ENCODE measurements at places on chromosomes 6 and 20. TPM values are rescaled to one million over a fixed set of nuclear protein-coding genes. Genes with fewer than 3 reads are reported as not detected.
A peak's percentile ranks its signal among the peaks of the same experiment; 100 is the strongest.

DNA sequence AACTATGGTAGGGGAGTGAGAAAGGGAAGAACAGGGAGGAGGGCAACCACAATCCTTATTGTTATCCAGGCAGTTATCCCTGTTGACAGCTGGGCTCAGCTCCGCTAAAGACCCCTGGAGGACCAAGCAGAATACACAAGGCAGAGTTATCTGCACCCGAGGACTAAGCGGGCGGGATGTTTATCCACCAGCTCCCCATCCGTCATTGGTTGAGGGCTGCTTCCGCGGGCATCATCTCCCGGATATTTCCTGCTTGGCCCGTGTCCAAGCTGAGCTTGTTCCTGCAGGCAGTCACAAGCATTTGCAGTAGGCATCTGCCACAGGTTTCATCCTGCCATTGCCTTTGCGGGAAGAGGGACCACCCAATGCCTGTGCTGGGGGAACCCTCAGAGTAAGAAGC, 102.1 kb downstream of the DLGAP4 start:
- DNase-seq, result no peak

GRCh38 chr20:1212023-1212422, 8.8 kb downstream of the C20orf202 start:
- DNase-seq, result no peak

DNA sequence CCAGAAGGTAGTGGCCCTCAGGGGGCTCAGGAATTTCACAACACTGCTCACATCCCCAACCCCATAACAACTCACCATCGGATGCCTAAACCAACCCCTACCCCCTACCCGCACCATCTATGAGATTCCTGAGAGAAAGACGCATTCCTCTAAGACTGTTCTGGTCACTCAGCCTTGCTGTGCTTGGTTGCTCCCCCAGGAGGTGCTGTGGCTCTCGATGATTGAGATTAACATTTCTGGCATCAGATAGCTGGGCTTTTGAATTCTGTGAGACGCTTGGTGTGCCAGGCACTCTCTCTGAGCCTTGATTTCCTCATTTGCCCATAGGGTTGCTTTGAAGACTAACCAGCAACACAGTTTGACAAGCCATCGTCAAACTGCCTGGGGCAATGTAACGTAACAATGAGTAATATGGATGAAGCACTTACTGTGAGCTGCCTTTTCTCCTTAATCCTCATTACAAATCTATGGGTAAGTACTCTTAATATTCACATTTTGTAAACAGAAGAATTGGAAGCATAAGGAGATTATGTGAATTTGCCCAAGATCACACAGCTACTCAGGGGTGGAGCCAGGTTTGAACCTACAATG, 978 bp downstream of the WFDC6 start:
- DNase-seq, result no peak

DNA sequence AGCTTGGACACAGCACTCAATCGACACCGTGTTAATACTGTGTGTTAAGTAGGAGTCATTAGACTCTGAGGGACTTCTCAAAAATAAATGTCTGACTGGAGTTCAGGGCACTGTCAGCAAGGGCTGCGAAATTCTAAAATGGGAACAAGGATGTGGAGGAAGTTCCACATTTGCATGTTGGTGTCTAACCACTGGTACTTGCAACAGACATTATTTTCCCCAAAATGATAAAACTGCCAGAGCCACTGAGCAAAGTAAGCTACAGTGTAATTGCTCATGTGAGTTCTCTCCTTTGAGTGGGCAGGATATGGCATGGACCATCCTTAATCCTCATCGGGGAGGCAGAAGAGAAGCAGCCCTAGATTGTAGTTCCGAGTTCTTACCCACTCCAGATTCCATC, 215.9 kb downstream of the SLC24A3 start:
- DNase-seq, result no peak

Gene TSPO2
- not detected for total RNA-seq

- DNase-seq, result peak; percentile 80
Observed at GRCh38 chr6:22145823-22146677, 150.8 kb downstream of the PRL start.

DNA sequence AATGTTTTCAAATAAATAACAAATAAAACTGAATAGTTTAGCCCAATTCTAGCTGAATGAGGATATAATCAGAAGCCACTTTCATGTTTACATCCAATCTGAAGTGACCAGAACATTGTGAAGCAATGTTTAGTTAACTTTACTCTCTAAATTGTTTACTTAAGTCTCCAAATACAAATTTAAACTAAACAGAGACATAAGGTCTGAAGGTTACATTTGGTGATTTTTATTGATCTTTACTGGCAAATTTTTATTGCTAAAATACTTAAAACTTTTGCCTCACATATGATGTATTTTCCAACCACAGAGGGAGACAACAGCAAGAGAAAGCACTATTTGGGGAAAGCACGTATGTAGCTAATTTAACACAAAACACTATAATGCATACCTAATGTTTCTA, 106.8 kb upstream of the THEMIS start:
- no peak for DNase-seq

DNA sequence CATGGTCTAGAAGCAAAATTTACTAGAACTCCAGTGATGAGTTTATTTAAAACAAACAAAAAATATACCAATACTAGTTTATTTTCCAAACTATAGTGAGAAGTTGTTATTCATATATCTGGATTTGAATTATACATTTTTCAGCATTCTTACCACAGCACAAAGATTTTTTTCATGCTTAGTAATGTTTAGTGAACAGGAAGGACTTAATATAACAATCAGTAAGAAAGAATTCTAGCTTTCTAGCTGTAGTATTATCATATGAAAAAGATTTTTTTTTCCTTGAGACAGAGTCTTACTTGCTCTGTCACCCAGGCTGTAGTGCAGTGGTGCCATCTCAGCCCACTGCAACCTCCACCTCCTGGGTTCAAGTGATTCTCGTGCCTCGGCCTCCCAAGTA, 13.8 kb downstream of the MARCKS start:
- DNase-seq, result no peak

Gene XKR7
- total RNA-seq, result 0.17 TPM

DNA sequence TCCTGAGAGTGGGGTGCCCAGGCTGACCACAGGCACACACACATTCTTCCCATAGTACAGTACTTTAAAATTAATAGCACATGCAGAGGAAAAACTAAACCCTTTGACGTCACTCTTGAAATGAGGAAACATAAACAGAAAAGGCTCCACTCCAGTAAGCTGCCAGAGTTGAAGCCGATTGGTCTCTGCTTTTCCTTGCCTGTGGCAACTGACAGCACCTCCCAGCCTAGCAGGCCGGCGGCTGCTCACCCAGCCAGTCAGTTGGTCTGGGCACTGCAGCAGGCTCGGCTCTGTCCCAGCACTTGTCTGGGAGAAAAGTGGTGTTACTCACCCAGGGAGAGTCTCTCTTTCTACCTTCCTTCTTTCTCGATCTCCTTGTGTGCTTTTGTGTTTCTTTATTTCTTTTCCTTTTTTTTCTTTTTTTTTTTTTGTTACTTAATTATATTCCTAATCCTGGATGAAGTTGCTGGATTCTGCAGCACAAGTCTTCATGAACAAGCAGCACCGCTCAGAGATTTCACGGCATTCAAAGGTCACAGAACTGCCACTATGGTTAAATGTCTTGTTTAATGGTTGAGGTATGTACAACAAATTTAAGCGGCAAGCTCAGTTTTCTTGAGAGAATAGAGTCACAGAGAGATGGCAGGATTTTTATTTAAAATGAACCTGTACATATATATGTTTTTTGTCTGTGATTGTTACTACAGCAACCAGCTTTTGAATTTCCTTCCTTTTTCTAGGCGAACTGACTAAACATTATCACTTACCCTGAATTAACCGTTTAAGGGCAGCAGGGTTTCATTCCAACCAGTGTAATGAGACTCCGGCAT, at the start of gene PDE7B:
TSS of gene PDE7B (plus strand) at position 260 of the 830 bp plus-strand sequence.
- DNase-seq, result peak; percentile 95

Gene CLIC5
- total RNA-seq, result 3.5 TPM

GRCh38 chr20:9227896-9228615, 159.2 kb downstream of the PLCB4 start:
- DNase-seq, result no peak

Gene ESF1
- total RNA-seq, result 18.3 TPM

- DNase-seq, result peak; percentile 13
Observed at GRCh38 chr20:46040902-46041535, 12.0 kb downstream of the SLC12A5 start.

Gene PRDM13
- total RNA-seq, result not detected

All from renal cortical epithelial cell (primary cell).